Karpas-422 (cell line): ENCODE measurements at places on chromosomes 11 and 22. TPM values are rescaled to one million over a fixed set of nuclear protein-coding genes. Genes with fewer than 3 reads are reported as not detected.

- no peak overlapping the region for H3K4me3 ChIP-seq
- no peak overlapping the region for H3K27ac ChIP-seq
- H3K36me3 ChIP-seq = peaks cover 28% of the 10 kb centered on the region
- H3K4me1 ChIP-seq = no peaks in the 10 kb centered on the region
- H3K27me3 ChIP-seq = no peaks in the 10 kb centered on the region
- no peak for DNase-seq
Observed at GRCh38 chr11:76493626-76494539, 49.1 kb downstream of the EMSY start.

DNA sequence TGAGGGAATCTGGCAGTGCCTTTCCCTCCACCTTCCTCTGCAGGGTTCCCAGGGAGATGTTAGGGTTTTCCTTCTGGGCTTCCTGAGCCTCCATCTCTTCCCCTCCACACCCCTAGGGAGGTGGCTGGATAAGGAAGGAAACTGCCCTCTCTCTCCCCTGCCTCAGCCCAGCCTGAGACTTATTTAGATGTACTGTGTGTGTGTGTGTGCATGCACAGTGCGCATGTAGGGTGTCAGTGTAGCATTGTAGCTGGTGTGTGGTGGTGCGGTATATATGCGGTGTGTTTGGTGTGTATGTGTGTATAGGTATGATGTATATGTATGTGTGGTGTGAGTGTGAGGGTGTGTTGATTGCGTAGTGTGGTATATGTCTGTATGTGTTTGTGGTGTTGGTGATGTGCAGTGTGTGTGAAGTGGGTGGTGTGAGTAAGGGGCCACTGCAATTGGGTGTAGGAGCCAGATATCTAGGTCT, 1.5 kb downstream of the FXYD6 start:
- H3K27me3 ChIP-seq = no peaks in the 10 kb centered on the region
- no peaks in the 10 kb centered on the region for H3K4me1 ChIP-seq
- no peak overlapping the region for H3K4me3 ChIP-seq
- no peaks in the 10 kb centered on the region for H3K36me3 ChIP-seq
- H3K27ac ChIP-seq = no peak overlapping the region
- DNase-seq = no peak

- no peak overlapping the region for H3K4me3 ChIP-seq
- H3K27ac ChIP-seq = no peak overlapping the region
- peaks cover 1% of the 10 kb centered on the region for H3K4me1 ChIP-seq
- no peak for DNase-seq
- H3K27me3 ChIP-seq = no peaks in the 10 kb centered on the region
Observed at GRCh38 chr22:19991645-19992451, 24.8 kb downstream of the ARVCF start.

DNA sequence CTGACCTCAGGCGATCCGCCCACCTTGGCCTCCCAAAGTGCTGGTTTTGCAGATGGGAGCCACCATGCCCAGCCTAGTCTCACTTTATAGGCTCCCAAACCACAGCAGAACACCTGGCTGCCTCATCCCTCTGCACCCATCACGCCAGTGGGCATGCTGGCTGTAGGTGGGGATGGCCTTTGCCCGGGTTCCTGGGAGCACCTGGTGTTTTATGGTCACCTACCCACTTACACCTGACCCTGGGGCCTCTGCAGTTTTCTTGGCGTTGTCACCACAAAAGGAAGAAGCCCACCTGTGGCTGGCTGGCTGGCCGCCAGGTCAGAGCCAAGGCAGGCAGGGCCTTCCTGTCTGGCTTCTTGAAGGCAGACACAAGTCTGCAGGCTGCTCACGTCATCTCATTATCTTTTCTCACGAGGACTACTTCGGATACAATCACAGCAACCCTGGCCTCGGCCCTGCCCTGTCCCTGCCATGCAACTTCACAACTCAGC, 8.2 kb downstream of the RRP7A start:
- H3K36me3 ChIP-seq = peaks cover 2% of the 10 kb centered on the region; the same call in 1 of the 2 replicates
- H3K27ac ChIP-seq = no peak overlapping the region
- no peak for DNase-seq
- no peak overlapping the region for H3K4me3 ChIP-seq

- no peak for DNase-seq
- H3K27me3 ChIP-seq = no peaks in the 10 kb centered on the region
- H3K4me3 ChIP-seq = no peak overlapping the region
Observed at GRCh38 chr11:119580081-119580480, 148.9 kb downstream of the NECTIN1 start.

DNA sequence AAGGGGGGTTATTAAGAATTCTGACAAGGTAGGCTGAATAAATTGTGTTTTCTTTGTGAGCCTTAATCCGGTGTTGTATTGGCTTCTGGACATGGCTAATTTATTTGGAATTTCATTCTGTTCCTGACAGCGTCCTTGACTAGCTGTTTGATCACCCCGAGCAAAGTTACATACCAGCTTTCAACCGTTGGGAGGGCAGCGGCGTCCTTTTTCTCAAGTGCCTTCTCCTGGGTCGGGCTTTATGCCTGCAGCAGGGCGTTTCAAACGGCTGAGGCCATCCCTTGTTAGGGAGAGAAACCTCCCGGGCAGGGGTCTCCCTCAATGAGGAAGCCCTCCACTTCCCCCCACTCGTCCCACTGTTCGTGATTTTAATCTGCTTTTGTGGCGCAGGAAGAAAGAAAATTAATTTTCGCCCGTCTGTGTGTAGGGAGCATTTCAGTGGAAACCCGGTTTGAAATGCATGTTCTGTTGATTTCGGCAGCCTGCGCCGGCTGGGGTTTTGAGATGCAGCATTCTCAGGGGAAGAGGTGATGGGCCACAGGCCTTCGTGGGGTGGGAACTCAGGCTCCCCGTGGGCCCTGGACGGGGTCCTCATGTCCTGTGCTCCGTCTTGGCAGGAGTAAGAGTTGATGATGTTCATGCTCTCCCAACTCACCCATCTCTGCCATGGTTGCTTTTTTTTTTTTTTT, 2.9 kb upstream of the SMIM38 start:
- H3K4me3 ChIP-seq = no peak overlapping the region
- no peaks in the 10 kb centered on the region for H3K4me1 ChIP-seq
- no peaks in the 10 kb centered on the region for H3K27me3 ChIP-seq
- no peak for DNase-seq
- H3K36me3 ChIP-seq = no peaks in the 10 kb centered on the region

BIK gene
- 0.71 TPM in 1 of 2 replicates, not detected in the other for total RNA-seq

SERPINH1 gene
- total RNA-seq = 10.5 and 16.1 TPM in 2 replicates

ZNHIT2 gene
- 11.3 and 18.0 TPM in 2 replicates for total RNA-seq

RIN1 gene
- 0.78 and 1.1 TPM in 2 replicates for total RNA-seq
